GM19239 (cell line): ENCODE measurements at places on chromosomes 5 and 9.

DNA sequence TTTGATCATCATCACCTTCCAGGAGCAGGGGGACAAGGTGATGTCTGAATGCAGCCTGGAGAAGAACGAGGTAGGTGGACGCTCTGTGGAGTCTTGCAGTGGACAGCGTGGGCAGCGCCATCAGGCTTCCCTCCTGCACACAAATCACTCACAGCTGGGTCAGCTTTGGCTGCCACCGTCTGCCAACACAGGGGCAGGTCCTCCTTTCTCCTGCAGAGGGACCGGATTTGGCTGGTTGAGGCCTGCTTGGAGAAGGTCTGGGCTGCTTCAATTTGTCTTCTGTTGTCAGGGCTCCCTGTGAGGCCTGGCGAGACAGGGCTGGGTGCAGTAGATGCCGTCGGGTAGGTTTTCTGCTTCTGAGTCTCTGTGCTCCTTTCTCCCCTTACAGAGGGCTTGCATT lies 180.6 kb downstream of the CACNA1B start:
- DNase-seq = no peak

DNA sequence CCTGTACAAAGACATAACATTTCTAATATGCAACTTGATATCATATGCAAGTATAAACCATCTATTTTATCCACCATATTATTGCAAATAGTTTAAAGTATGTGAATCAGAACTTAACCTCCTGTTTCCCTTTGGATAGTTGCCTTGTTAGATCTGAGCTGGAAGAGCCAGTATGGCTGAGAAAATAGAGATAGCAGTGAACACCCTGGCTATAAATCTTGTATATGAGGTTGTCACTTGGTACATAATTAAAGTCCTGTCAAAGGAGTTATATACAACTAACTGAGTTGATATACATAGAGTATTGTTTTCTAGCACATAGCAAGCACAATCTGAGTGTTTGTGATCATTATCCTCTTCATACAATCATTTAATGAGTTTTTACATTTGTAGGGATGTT lies 272.3 kb downstream of the NTRK2 start:
- DNase-seq = no peak

- DNase-seq = no peak
These were observed 1.5 kb downstream of the C5 start for GRCh38 chr9:121048618-121049017.

DNA sequence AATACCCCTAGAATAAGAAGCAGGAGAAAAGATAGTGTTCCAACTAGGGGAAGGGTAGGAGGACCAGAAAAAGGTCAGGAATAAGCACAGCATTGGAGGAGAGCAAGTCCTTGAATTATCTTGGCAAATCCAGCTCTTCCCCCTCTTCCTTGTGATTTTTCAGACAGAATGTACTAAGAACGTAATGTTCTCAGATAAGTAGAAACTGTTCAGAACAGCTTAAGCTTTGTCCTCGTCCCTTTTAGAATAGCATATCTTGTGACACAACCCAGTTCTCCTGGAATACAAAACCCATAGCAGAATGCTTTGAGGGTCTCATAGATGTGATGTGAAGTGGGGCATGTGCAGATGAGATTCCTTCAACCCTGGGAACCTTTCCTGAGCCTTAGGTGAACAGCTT lies 97.4 kb downstream of the EMB start:
- no peak for DNase-seq

- no peak for DNase-seq
These were observed 31.1 kb upstream of the MEIKIN start for GRCh38 chr5:131976414-131977211.

DNA sequence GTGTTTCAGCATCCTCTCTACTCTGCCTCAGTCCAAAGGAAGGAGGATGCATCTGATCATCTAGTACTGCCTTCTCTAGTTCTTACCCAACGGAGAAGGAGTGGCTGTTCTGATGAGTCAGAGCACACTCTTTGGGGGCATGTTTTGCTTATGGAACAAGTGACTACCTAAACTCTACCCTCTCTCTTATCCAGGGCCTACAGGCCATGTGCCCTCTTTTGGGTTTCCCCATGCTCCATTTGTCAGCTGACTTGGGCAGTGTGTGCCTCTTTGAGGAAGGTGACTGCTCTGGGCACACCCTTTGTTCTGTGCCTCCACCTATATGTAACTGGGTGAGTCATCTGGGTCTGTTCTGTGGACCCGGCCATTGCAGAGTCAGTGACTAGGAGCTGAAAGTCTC lies 89.6 kb upstream of the BNC2 start:
- no peak for DNase-seq

DNA sequence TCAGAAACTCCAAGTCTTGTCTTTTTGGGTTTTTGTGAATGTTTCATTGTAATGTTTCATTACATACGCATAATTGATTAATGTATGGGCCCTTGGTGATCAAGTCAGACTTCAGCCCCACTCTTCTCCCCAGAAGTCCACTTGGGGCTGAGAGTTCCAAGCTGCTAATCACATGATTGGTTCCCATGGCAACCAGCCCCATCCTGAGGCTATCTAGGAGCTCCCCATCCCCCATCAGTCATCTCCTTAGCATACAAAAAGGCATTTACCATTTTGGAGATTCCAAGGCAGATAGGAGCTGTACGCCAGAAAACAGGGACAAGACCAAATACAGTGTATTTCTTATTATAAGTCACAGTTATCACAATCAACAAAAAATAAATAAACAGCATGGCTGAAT lies 22.9 kb upstream of the SYK start:
- no peak for DNase-seq

- DNase-seq = no peak
These were observed 14.5 kb downstream of the OLFM1 start for GRCh38 chr9:135101926-135102325.

DNA sequence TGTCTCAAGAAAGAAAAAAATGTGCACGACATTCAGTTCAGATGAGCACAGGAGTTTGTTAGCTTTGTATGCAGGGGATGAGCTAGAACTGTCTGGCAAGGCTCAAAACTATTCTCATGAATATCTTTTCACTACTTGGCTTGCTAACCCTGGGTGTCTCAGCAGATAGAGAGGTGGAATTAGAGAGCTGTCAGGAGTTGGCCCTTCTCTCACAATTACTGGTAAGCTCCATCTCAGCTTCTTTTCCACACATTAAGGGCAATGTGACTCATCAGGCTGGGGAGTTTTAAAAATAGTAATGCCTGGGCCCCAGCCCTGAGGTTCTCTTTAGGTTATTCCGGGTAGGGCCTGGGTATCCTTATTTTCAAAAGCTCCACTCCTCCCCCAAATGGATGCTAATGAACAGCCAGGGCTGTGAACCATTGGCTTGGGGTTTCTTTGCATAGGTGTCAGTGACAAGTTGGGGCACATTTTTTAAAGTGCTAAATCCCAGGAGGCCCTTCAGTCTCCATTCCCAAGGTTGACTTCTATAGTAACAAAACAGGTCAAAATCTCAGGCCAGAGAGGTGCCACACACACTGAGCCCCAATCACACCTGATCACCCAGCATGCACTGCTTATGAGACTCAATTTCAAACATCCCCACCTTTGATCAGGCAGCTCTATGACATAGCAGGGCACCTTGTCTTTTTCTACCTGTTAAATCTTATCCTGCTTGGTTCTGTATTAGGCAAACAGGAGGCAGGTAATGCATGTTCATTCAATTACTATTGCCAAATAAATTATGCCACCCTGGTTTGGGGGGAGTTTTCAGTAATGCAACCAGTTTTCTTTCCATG lies 239.7 kb upstream of the DAP start:
- no peak for DNase-seq

DNA sequence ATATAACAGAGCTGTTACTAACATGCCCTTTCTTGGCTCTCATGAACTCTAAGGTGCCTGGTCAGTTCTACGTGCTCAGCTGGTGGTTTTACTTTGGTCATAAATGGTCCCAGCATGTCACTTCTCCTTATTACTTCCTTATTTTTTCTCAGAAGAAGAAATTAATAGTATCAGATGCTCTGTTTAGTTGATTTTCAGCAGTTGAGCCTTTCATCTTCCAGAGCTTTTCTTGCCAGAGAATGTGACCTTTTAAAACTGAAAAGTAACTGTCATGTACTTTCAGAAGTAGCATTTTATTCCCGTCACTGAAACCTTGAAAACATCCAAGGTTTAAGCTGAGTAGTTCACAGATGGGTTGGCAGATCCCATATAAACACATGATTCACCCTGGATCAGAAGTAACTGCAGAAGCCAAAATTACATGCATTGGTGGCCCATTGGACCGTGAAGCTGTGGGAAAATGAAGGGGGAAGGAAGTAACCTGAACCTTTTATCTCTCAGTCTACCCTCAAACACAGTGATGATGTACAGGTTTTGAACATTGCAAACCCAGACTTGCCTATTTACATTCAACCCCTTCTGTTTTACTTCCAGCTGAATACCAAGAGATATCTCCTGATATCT lies 50.5 kb downstream of the HACD4 start:
- no peak for DNase-seq

DNA sequence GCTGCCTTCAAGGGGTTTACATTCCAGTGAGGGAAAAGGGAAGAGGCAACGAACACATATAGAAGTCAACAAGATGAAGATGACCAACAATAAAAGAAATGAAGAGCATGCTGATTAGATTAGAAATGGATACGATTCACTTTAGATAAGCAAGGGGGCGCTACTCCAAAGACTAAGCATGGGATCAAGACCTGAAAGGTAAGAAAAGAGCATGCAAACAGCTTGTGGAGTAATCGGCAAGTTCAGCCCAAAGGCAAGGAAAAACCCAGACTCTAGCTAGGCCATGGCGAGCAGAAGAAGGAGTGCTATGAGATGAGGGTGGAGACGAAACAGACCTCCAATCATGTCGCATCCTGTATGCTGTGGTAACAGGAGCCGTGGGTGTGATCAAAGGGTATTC lies 124.4 kb downstream of the FANCC start:
- no peak for DNase-seq

- no peak for DNase-seq
These were observed 363.4 kb upstream of the SLC30A5 start for GRCh38 chr5:68730220-68730978.

GRCh38 chr5:36743891-36744772 lies 132.4 kb upstream of the NIPBL start:
- DNase-seq = no peak

DNA sequence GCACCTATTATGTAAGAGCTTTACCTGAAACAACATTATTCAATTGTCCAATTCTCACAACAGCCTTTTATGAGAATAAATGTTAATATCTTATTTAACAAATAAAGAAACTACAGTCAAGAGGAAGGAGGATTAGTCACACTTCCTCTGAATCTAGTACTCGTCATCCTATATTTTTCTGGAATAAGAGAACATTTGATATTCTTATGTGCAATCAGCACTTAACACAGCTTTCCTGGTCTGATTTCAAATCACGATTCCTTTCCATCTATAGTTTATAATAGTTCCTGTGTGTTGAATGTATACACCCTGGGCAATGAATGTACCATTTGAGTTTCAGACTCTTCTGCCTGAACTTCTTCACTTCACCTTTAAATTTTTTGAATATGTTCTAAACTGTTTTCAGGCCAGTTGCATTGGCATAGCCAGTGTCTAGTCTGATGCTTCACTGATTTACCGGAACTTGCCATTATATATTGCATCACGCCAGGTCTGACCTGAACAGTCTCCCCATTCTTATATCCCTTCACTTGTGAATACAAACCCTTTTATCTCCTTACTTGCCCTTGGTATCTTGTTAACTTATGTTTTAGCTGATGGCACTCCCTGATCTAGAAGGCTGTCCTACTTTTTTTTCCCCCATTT lies 698.3 kb downstream of the MAT2B start:
- no peak for DNase-seq

GRCh38 chr9:135295551-135296300 lies 183.9 kb upstream of the PPP1R26 start:
- DNase-seq = no peak

DNA sequence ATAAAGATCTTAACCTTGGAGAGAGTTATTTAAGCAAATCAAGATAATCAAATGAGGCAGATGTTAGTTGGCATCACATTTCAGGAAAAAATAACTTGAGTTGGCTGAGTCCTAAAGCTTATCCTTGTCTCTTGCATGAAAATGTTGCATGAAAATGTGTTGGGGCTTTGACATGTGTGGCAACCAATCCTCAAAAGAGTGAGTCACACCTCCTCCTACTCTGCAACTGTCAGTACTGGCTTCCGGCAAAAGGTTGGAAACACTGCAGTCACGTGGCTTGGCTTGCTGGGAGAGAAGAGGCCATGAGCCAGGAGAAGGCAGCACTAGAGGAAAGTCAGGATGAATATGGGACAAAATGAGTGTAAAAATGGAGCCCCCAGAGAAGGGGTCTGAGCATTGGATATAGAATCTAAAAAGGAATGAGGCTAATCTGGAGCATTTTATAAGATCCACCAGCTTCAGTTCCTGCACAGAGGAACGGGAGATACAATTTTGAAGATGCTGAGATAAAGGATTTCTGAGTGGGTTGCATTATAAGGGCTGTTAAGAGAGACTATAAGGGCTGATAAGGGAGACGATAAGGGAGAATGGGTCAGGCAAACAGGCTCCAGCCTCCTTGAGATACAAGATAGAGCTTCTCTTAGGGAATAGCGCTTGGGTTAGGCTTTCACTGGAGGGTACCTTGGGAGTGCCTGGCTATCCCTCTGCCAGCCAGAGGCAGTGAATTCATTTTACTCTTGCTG lies 43.1 kb downstream of the SPATA31D1 start:
- DNase-seq = no peak

DNA sequence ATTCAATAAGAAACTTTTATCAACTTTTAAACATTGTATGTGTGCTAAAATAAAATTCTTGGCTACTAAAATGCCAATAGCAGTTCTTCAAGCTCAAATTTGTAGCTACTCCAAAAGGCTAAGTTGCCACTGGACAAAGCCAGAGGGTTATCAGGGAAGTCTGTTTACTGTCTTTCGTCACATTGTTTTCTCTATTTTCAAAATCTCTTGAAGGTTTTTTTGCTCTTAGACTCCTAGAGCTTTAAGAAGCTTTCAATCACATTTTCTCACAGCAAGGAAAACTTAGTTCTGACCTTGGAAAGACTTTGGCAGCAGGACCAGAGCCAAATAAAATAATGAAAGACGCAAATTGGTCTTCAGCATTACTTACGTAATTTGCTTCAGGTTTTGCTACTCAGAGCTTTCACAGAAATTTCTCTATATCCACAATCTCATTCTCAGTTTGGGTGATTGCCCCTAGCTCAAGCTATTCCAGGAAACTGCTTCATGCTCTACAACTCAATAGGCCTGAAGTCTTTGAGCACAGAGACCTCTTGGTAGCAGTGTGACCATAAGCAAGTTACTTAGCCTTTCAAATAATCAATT lies 257.7 kb downstream of the GABRG2 start:
- DNase-seq = no peak
